ENCODE measurements at places on chromosomes 12 and 14. TPM values are rescaled to one million over a fixed set of nuclear protein-coding genes. Genes with fewer than 3 reads are reported as not detected.

The CLEC14A gene
- total RNA-seq = 3.6 TPM

The TROAP gene
- total RNA-seq = 3.7 TPM

The RNASE3 gene
- total RNA-seq = not detected

The NRXN3 gene
- under 0.01 TPM for total RNA-seq

Measured in smooth muscle cell of bladder (primary cell).